ENCODE measurements at places on chromosomes 1 and 21.

DNA sequence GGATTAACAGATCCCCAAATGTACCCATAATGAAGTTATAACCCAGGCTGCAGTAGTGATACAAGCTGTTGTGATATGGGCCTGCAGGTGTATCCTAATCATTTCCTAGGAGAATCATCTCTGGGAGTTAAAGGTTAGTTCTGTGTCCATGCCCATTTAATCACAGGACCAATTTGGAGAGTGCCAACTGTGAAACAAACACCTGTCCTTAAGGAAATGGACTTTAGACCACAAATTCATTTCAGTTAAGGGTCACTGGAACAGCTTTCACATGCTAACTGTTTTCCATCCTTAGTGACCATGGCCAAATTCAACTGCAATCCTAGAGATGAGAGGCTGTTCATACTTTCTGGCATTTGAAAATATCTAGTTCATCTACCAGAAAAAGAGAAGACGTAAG lies 160.9 kb downstream of the GPATCH2 start:
- no peak for DNase-seq

- DNase-seq: no peak
These were observed 2.0 kb downstream of the C1orf116 start for GRCh38 chr1:207030522-207031009.

GRCh38 chr1:2132222-2133038 lies 62.1 kb downstream of the FAAP20 start:
- DNase-seq: peak; percentile 52

DNA sequence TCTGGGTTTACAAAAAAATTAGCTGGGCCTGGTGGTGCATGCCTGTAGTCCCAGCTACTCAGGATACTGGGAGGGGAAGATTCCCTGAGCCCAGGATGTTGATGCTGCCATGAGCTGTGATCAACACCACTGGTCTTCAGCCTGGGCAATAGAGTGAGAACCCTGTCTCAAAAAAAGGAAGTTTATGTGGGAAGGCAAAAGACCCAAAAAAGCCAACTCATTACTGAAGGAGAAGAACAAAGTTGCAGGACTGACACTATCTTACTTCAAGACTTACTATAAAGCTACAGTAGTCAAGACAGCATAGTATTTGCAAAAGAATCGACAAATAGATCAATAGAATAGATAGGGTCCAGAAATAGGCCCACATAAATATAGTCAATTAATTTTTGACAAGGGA lies 9.2 kb upstream of the PTGS2 start:
- DNase-seq: no peak

DNA sequence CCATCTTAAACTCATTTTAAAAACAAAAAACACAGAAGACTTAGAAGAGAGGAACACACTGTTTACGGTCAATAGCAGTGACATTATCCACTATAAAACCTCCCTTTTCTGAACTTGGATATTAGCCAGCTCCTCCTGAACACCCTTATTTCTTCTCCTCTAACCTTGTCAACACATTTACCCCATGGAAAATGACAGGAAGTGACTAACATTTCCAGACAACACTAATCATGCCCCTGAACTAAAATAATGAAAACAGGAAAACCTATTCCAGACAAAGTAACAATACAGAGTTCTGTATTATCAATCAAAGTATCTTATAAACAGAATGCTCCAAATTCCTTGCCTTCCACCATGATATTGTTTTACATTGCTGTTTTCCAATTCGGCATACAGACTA lies 45.3 kb downstream of the PALMD start:
- DNase-seq: no peak

GRCh38 chr1:205916541-205916940 lies 26.7 kb downstream of the SLC26A9 start:
- DNase-seq: peak; percentile 77

DNA sequence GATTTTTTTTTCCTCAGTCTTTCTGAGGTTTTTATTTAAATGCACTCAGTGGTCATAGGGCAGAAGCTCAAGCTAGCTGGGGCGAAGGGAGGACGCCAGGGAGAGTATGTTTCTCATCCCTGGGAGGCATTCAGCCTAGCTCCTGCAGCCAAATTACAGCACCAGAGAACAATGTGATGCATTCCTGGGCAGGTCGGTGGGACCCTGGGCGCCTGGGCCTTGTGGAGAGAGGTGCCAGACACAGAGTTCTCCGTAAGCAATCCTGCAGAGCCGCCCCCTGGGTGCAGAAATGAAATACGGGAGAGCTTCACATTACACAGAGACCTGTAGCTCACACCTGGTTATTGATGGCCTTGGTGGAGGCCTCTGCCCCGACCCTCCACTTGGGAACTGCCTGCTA lies 15.5 kb downstream of the WNT2B start:
- DNase-seq: peak; percentile 96

DNA sequence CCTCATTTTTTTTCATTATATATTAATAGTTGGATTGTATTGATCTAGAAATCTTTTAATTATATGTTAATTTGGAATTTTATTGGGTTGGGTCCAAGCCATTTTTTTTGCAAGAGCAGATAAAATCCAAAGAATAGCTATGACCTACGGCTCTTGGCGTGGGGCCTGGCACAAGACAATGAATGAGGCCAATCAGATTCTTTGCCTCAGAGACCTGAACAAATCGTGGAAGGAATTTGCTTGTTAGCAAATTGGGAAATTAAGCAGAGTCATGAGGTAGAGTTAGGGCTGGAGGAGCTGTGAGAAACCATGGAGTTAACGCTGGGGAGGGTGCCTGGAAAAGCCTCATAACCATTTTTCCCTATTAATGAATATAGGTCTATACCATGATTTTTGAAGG lies 40.1 kb downstream of the CAMSAP2 start:
- DNase-seq: no peak

DNA sequence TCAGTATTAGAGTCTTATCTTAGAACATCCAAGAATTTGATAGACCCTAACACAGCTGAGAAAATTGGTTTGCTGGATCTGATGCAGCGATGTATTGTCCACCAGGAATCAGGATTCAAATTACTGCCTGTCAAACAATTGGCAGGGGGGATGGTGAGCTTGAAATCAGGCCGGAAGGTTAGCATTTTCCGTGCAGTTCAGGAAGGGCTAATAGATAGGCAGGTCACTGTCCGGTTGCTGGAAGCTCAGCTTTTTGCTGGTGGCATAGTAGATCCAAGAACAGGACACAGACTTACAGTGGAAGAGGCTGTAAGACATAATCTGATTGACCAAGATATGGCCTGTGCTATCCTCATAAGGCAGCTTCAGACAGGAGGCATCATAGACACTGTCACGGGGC lies 127.2 kb downstream of the MACF1 start:
- no peak for DNase-seq

GRCh38 chr1:225426395-225427234 lies 1.2 kb downstream of the LBR start:
- DNase-seq: peak; percentile 36

DNA sequence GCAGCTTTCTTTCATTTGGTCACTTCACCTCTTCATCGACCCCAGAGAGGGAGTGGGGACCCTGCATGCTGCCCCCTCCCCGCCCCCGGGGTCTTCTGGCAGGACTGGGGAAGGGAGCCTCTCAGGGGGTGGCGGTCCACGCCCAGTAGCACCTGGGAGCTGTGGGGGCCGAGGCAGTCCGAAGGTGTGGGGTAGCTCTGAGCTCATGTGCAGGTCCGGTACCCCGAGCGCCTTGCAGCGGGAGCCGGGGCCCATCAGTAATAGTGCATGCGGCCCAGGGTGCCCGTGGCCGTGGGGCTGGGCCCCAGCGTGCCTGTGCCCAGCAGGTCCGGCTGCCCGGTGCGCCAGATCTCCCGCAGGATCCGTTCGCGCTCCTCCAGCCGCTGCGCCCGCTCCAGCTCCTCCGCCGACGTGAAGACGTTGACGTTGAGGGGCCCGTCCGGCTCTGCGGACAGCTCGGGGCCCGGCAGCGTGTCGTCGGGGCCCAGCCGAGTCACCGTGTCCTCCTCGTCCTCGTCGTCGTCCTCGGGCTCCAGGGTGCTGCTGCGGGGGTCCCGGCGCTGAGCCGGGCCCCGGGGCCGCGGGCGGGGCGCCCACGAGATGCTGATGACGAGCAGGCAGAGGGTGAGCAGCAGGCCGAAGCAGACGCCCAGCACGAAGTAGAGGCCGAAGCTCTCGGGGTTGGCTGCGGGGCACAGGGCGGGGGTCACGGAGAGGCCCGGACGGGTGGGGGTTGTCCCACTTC lies 1.2 kb downstream of the EVA1B start:
- no peak for DNase-seq

DNA sequence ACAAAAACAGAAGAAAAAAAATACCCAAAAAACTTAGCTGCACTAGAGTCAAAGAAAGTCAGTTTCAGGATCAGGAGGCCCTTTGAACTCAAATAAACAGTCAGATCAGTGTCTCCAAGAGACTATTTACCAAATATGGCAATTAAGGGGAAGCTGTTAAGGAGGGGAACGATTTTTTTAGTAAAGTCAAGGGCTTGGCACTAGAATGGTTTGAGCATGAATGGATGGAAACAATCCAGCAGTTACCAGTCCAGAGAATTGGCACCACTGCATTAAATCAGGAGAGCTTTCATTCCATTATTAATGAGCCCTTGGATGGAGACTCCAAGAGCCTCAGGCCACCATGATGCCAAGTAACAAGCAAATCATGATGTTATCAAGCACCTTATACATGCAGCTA lies 7.2 kb downstream of the TRAPPC3 start:
- no peak for DNase-seq

Measured in amniotic epithelial cell (primary cell).